Astrocyte of the spinal cord (primary cell): ENCODE measurements at places on chromosomes 11 and 22.
A peak's percentile ranks its signal among the peaks of the same experiment; 100 is the strongest.

- DNase-seq: no peak
These were observed 3.7 kb downstream of the SHANK2 start for GRCh38 chr11:71248656-71249055.

DNA sequence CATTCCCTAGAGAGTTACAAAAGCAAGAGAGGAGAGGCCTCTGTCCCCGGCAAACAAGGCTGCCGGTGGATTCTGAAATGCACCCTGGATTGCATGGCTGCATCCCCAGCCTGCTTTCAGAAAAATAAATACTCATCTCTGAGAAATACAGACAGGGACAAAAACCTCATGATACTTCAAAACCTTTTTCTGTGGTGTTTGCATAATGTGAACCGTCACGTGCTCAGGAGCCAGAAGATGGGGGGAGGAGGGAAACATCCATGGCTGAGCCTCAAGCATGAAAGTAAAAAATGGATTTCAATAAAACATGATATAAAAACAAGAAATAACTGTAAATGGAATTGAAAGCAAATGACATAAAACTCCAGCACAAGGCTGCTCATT, 198.5 kb upstream of the NCAM1 start:
- no peak for DNase-seq

DNA sequence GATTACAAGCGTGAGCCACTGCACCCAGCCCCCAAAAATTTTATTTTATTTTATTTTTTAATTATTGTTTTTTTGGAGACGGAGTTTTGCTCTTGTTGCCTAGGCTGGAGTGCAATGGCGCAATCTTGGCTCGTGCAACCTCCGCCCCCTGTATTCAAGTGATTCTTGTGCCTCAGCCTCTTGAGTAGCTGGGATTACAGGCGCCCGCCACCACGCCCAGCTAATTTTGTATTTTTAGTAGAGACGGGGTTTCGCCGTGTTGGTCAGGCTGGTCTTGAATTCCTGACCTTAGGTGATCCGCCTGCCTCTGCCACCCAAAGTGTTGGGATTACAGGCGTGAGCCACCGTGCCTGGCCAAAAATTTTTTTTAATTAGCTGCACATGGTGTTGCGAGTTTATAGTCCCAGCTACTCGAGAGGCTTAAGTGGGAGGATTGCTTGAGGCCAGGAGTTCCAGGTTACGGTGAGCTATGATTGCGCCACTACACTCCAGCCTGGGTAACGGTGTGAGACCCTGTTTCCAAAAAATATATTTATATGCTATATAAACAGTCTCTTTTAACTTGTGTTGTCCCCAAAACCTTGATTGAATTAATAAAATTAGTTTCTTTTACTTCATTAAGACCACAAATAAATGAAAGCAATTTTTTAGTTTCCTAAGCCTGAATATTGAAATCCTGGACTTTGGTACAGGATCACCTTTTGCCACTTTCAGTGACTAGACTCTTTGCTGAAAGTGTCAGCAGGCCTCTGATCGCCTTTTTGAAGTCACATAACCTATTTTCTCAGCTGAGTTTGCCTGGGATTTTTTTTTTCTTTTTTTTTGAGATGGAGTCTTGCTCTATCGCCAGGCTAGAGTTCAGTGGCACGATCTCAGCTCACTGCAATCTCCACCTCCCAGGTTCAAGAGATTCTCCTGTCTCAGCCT, 16.2 kb downstream of the ATG13 start:
- DNase-seq: no peak

DNA sequence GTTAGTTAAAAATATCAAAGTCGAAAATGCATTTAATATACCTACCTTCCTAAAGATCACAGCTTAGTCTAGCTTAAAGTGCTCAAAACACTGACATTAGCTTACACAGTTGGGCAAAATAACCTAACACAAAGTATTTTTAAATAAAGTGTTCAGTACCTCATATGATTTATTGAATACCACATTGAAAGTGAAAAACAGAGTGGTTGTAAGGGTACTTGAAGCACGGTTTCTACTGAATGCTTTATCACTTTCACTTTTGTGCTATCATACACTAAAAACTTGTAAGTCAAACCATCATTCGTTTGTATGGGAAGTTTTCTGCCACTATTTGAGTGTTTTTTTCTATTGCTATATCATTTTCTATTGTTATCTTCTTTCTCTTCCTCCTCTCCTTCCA, 36.6 kb downstream of the ZBTB44 start:
- no peak for DNase-seq

DNA sequence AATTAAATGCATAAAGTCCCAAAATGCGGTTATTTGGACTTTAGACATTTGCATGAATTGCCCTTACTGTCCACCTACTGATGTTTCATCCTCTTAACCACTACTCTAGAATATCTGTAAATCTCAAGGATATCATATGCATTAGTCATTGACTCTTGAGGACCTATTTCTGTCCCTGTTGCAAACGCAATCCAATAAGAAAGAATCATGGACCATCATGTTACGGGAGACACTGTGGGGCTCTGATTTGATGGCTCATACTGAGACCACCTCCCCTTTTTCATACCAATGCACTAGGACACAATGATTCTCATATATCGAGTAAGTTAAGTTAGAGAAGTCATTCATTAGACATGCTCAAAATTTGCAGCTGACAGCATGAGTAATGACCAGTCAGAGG, 14.4 kb downstream of the POU2AF2 start:
- DNase-seq: no peak

GRCh38 chr11:134041791-134042696, 26.8 kb upstream of the JAM3 start:
- no peak for DNase-seq

DNA sequence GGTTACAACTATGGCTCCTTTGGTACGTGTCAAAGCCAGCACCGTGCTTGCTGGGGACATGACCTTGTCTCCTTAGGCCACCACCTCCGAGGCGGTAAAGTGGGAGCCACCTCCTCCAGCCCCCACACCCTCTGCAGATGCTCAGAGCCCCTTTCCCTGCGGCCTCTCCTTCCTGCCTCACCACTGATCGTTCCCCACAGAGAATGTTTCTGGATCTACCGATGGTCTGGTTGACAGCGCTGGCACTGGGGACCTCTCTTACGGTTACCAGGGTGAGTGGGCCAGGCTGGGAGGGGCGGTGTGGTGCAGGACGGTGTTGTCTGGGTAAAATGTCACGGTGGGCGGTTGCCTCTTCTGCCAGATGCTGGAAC, 8.9 kb downstream of the SIDT2 start:
- DNase-seq: no peak

DNA sequence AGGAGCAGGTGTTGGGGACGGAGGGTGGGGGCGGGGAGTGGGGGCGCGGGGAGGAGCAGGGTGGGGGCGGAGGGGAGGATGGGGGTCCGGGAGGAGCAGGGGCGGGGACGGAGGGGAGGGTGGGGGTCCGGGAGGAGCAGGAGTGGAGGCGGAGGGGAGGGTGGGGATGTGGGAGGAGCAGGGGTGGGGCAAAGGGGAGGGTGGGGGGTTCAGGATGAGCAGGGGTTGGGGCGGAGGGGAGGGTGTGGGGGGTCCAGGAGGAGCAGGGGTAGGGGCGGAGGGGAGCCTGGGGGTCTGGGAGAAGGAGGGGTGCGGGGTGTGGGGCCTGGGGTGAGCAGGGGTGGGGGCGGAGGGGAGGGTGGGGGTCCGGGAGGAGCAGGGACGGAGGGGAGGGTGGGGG, 17.1 kb downstream of the CRELD2 start:
- DNase-seq: no peak

GRCh38 chr11:100964435-100964834, 165.2 kb downstream of the PGR start:
- peak; percentile 58 for DNase-seq

GRCh38 chr11:59857439-59858434, 8.6 kb downstream of the TCN1 start:
- no peak for DNase-seq

DNA sequence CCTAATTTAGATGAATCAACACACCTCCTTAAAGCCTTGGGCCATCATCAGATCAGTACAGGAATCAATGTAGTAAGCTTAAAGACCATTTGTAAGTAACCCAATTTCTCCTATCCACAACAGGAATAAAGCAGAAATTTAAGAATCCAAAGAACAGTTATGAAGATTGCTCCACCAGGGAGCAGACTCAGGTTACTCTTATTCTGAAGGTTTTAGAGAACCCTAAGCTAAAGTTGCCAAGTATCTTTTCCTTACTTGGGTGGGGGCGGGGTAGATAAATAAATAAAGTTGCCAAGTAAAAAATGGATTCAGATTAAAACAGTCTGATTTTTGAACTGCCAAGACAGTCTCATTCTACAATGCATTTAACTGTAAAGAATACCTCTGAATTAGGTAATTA, 18.1 kb downstream of the CKAP5 start:
- peak; percentile 22 for DNase-seq

DNA sequence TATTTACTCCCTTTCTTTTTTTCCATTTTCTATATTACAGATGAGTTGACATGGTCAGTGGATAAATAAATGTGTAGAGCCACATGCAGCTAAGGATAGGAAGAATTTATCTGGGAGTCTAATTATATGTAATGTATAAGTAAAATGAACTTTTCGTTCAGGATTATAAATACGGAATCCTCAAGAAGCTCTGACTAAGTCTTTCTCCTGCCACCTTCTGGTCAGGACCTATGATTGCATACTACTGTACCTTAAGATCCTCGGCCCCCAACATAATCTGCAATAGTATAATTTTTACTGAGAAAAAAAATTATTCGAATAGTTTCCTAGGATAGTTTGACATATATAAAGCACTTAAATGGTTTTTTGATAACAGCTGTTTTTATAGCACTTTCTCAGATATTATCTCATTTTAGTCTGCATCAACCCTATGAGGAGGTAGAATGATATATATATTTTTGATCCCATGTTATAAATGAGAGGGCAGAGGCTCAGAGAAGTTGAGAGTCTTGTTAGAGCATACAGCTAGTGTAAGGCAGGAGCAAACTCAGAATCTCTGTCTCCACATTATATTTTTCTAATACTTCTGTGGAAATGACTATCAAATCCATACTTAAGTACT, 36.1 kb downstream of the CCDC90B start:
- peak; percentile 65 for DNase-seq

DNA sequence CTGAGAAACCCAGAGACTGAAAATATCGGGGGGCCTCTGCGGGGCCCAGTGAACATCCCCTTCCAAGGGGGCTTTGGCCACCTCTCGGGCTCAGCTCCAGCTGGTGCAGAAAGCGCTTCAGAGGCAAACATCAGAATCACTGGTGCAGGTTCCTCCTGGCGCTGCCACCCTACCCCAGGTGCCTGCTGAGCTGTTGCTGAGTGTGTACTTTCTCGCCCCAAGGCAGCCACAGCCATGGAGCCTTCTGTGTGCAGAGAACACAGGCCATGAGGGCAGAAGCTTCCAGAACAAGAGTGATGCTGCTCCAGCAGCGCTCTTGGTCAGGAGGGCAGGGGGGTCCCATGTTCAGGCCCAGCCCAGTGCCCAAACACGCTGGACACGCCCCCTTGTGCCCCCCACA, 6.3 kb downstream of the DRD4 start:
- DNase-seq: no peak

- no peak for DNase-seq
These were observed 37.3 kb upstream of the POGLUT3 start for GRCh38 chr11:108535384-108535955.

DNA sequence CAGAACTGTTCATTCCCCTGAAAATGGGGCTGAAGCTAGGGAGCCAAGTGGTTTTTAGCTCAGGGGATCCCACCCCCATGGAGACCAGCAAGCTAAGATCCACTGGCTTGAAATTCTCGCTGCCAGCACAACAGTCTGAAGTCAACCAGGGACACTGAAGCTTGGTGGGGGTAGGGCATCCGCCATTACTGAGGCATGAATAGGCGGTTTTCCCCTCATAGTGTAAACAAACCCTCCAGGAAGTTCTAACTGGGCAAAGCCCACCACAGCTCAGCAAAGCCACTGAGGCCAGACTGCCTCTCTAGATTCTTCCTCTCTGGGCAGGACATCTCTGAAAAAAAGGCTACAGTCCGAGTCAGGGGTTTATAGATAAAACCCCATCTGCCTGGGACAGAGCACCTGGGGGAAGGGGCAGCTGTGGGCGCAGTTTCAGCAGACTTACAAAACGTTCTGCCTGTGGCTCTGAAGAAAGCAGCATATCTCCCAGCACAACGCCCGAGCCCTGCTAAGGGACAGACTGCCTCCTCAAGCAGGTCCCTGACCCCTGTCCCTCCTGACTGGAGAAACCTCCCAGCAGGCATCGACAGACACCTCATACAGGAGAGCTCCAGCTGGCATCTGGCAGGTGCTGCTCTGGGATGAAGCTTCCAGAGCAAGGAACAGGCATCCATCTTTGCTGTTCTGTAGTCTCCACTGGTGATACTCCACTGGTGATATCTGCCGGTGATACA, 32.7 kb downstream of the GAB4 start:
- no peak for DNase-seq

DNA sequence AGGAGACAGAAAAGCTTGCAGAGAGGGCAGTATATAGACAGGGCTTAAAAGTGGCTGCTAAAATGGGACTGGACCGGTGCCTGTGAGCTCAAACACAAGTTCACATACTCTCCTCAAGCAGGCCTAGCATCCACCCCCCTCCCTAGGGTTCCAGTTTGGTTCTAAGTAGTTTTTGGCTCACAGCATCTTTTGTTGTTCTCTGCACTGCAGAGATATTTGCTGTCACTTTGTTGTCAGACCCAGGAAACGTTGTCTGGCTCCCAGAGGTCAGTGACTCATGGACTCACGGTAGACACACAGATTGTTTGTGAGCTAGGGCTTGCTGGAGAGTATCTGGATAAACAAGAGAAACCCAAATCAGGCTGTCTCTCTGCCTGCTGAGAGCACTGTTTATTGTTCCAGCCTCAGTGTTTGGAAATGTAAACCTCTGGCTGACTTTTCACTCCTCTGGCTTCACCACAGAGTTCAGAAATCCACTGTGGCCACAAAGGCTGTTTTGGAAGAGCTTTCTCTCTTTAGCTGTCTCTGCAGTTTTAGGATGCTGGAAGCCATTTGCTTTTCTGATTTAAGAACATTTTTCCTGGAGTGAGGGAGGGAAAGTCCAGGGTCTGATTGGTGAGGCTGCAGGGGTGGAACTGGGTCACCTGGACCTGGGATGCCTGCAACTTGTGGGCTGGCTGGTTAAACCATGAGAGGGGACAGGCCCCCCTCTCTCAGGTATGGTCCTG, 303.7 kb upstream of the PLET1 start:
- DNase-seq: peak; percentile 88

GRCh38 chr22:20021196-20022181, 579 bp downstream of the TANGO2 start:
- peak; percentile 20 for DNase-seq

DNA sequence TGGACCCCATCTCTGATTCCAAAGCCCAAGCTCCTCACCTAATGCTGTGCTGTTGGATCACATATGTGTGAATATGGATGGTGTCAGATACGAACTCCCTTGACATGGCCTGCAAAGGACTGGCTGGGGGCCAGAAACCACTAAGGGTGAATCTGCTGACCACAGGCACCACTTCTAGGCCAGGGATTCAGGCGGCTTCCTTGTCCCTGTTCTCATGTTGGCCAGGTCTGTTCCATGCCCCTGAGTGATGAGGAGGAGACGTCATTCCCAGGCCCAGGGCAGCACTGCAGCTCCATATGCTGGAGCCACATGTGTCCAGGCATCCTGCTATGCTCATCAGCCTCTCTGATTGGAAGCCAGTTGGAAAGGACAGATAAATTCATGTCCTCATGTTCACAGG, 130.0 kb upstream of the BDNF start:
- DNase-seq: no peak

- peak; percentile 80 for DNase-seq
These were observed 40.4 kb upstream of the AKIP1 start for GRCh38 chr11:8870411-8871170.
